ENCODE measurements at places on chromosomes 5 and 9. TPM values are rescaled to one million over a fixed set of nuclear protein-coding genes. Genes with fewer than 3 reads are reported as not detected.

- peak overlapping the region; percentile 93 for H3K4me3 ChIP-seq
- H3K27me3 ChIP-seq = no peaks in the 10 kb centered on the region
- H3K4me1 ChIP-seq = no peaks in the 10 kb centered on the region
- no peaks in the 10 kb centered on the region for H3K36me3 ChIP-seq
- peak; percentile 30 for DNase-seq
Observed at GRCh38 chr5:95731571-95732554, 727 bp downstream of the RHOBTB3 start.

- no peaks in the 10 kb centered on the region for H3K27me3 ChIP-seq
- no peak for DNase-seq
- no peaks in the 10 kb centered on the region for H3K36me3 ChIP-seq
- H3K27ac ChIP-seq = peak overlapping the region; percentile 77
Observed at GRCh38 chr5:172413601-172414171, 40.6 kb downstream of the SH3PXD2B start.

- no peaks in the 10 kb centered on the region for H3K36me3 ChIP-seq
- DNase-seq = no peak
- H3K27ac ChIP-seq = no peak overlapping the region
- no peaks in the 10 kb centered on the region for H3K4me1 ChIP-seq
- H3K27me3 ChIP-seq = no peaks in the 10 kb centered on the region
- no peak overlapping the region for H3K4me3 ChIP-seq
Observed at GRCh38 chr5:111498346-111498745, 14.0 kb downstream of the STARD4 start.

Gene TLR4
- 16.9 TPM for total RNA-seq

Gene IFNK
- total RNA-seq = not detected

Gene FAM151B
- 11.6 TPM for total RNA-seq

GRCh38 chr9:122218071-122218934, 10.5 kb downstream of the LHX6 start:
- no peaks in the 10 kb centered on the region for H3K27me3 ChIP-seq
- H3K4me1 ChIP-seq = peaks cover 17% of the 10 kb centered on the region
- no peak overlapping the region for H3K27ac ChIP-seq
- no peak overlapping the region for H3K4me3 ChIP-seq

DNA sequence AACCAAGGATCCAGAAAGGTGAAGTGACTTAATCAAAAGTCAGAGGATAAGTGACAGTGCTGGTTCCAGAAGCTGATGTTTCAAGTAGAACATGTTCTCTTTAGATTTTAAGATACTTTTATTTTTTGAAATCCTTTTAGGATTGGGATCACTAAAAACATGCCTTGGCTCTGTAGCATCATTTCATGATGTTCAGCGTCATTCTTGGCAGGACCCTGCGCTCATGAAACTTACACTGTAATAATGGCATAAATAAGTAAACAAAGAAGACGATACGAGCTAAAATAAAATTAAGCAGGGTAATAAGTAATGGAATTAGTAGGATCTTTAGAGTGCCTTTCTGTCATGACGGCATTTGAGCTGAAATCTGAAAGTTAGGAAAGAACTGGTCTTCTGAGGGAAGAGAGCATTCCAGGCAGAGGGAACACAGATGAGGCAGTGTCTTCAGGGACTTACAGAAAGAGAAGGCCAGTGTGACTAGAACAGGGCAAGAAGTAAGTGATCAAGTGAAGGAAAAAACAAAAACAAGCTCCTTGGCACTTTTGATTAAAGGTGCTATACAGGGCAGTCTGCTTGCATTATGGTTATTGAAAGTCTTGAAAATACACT, 19.9 kb downstream of the CTNNA1 start:
- H3K27ac ChIP-seq = no peak overlapping the region
- H3K4me1 ChIP-seq = no peaks in the 10 kb centered on the region
- H3K27me3 ChIP-seq = no peaks in the 10 kb centered on the region
- H3K36me3 ChIP-seq = no peaks in the 10 kb centered on the region

Gene PCDHB9
- total RNA-seq = 0.18 TPM

DNA sequence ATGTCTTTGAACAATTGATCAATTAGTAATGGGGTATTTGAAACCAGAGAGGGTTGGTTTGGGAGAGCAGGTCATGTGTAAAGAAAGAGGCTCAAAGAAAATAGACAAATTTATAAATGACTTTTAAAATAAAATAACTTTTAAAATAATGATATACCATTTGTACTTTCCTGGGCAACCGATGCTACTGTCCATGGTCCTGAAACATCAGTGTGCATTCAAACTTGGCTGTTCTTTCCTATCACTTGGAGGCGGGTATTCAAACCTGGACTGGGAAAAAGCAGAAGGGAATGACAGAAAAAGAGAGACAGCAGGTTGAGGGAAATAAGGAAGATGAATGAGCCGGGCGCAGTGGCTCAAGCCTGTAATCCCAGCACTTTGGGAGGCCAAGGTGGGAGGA, 1446.4 kb upstream of the WWC1 start:
- no peaks in the 10 kb centered on the region for H3K36me3 ChIP-seq
- no peaks in the 10 kb centered on the region for H3K27me3 ChIP-seq
- no peak overlapping the region for H3K27ac ChIP-seq
- no peak overlapping the region for H3K4me3 ChIP-seq
- no peak for DNase-seq
- H3K4me1 ChIP-seq = no peaks in the 10 kb centered on the region

- H3K27me3 ChIP-seq = no peaks in the 10 kb centered on the region
- no peaks in the 10 kb centered on the region for H3K4me1 ChIP-seq
- no peak overlapping the region for H3K4me3 ChIP-seq
- no peak for DNase-seq
- H3K27ac ChIP-seq = no peak overlapping the region
- H3K36me3 ChIP-seq = no peaks in the 10 kb centered on the region
Observed at GRCh38 chr9:115261656-115262081, 143.7 kb upstream of the TNC start.

DNA sequence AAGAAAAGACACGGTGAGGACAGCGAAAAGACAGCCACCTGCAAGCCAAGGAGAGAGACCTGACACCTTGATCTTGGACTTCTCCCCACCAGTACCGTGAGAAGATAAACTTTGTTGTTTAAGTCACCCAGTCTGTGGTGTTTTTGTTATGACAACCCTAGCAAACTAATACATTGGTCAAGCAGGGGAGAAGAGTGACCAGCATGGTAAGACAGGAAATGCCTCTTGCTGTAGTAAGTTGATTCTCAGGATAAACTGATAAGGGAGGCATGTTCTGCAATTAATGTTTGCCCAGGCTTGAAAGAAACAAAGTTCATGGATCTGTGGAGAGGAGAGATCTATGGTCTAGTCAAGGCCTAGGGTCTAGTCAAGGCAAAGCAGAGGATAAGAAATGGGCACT, 801.2 kb downstream of the MAT2B start:
- H3K27ac ChIP-seq = no peak overlapping the region
- no peaks in the 10 kb centered on the region for H3K27me3 ChIP-seq
- DNase-seq = no peak
- H3K36me3 ChIP-seq = no peaks in the 10 kb centered on the region

Gene PCDHGA9
- 4.7 TPM for total RNA-seq

Gene LPAR1
- total RNA-seq = 25.0 TPM

- H3K4me3 ChIP-seq = no peak overlapping the region
- no peaks in the 10 kb centered on the region for H3K4me1 ChIP-seq
- DNase-seq = no peak
- no peaks in the 10 kb centered on the region for H3K27me3 ChIP-seq
Observed at GRCh38 chr9:112680731-112681402, 37.0 kb downstream of the INIP start.

GRCh38 chr5:37436146-37436934, 57.2 kb downstream of the WDR70 start:
- no peaks in the 10 kb centered on the region for H3K4me1 ChIP-seq
- H3K36me3 ChIP-seq = no peaks in the 10 kb centered on the region
- H3K27ac ChIP-seq = no peak overlapping the region
- no peaks in the 10 kb centered on the region for H3K27me3 ChIP-seq

- no peak overlapping the region for H3K27ac ChIP-seq
- no peak for DNase-seq
- H3K36me3 ChIP-seq = no peaks in the 10 kb centered on the region
- H3K4me3 ChIP-seq = no peak overlapping the region
Observed at GRCh38 chr5:82676661-82677060, 398.5 kb upstream of the RPS23 start.

GRCh38 chr9:126157423-126157822, 169.2 kb upstream of the MVB12B start:
- DNase-seq = no peak
- no peaks in the 10 kb centered on the region for H3K36me3 ChIP-seq
- H3K4me1 ChIP-seq = no peaks in the 10 kb centered on the region
- no peak overlapping the region for H3K4me3 ChIP-seq
- no peaks in the 10 kb centered on the region for H3K27me3 ChIP-seq
- no peak overlapping the region for H3K27ac ChIP-seq

DNA sequence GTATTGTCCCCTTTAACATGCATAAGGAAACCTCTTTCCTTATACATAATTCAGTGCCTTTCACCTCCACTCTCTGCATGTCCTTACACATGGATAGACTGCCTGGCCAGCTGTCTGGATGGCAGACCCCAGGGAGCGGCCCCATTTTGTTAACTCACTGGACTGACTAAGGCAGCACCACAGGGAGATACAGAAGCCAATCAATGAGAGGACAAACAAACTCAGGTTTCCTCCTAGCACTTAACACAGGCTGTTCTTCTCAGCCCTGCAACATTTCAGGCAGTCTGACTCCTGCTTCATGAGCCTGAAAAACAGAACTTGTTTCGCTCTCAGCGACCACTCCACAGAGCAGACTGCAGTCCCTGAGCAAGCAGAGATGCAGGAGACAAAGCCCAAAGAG, 135.4 kb upstream of the RASEF start:
- H3K27me3 ChIP-seq = no peaks in the 10 kb centered on the region
- H3K4me1 ChIP-seq = no peaks in the 10 kb centered on the region
- no peaks in the 10 kb centered on the region for H3K36me3 ChIP-seq
- no peak overlapping the region for H3K27ac ChIP-seq
- DNase-seq = no peak
